Activated T-helper 17 cell treated with anti-CD3 and anti-CD28 coated beads, Interleukin-2, amount 50 U/mL, for 72 hours (primary cell): ENCODE measurements at places on chromosomes 7 and 10. TPM values are rescaled to one million over a fixed set of nuclear protein-coding genes. Genes with fewer than 3 reads are reported as not detected.
A peak's percentile ranks its signal among the peaks of the same experiment; 100 is the strongest.

ASB10 gene
- not detected for total RNA-seq

DNA sequence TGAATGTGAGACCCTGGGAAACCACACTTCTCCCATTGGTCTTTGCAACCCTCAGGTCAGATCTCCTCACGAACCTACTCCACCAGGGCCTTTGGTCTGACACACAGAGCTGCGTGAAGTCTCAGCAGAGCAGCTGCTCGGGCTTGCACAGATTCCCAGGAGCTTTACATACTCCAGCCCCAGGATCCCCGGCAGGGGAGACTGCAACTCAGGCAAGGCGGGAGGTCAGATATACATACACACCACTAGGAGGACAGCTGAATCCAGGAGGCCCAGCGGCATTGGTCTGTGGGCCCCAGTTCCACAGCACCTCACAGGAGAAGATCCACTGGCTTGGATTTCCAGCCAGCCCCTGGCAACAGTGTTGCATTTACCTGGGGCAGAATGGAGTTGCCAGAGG is 239.2 kb downstream of the GPAM start:
- ATAC-seq = no peak

DNA sequence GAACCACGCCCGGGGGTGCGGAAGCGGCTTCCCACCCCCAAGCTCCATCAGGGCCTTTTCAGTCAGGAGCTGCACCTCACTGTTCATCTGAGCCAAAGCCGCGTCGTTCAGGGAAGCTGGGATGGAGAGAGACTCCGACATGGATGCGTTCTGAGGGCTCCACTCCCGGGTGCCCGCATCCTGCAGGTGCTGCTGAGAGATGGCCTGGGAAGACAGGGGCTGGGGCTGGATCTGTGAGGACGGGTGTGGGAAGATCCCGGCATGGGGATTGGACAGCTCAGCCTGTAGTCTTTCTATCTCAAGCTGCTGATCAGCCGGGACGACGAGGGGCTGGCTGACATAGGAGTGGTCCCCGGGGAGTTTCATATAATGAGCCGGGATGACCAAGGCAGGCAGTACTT is 45.0 kb upstream of the NMT2 start:
- no peak for ATAC-seq

GRCh38 chr7:130927062-130927461 is 193.1 kb upstream of the KLF14 start:
- ATAC-seq = peak; percentile 32

DNA sequence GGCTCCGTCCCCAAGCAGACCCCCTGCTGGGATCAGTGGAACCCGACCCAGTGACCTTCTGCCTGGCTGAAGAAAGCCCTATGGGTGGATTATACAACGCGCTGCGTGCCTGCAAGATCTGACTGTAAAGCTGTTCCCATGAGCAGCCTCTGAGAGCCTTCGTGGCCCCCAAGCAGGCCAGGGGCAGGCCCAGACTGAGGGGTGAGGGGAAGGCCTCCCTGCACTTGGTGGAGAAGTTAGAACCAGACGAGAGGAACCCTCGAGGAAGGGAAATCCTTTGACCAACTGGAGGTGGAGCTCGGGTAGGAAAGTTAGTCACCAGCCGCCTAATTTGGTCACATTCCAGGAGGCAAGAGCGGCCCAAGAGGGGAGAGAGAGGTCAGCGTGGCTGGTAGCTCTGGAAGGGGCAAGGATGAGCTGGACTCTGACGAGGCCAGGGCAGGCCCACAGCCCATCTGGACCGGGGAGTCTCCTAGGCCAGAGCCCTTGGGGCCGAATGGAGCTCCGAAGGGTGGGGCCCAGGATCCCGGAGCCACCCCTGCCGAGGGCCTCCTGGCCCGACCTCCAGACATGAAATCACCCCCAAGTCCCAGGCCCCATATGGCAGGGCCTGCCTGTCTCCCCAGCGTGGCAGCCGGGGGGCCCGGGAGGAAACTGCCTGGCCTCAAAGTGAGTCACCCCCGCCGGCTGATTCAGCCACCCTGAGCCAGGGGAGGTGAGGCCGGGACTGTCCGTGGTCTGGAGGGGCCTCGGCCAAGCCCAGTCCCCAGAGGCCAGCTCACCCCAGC is 23.3 kb upstream of the PDGFA start:
- ATAC-seq = peak; percentile 90

LOXL4 gene
- total RNA-seq = not detected
